ENCODE measurements at places on chromosomes 2 and 18. TPM values are rescaled to one million over a fixed set of nuclear protein-coding genes. Genes with fewer than 3 reads are reported as not detected.

DNA sequence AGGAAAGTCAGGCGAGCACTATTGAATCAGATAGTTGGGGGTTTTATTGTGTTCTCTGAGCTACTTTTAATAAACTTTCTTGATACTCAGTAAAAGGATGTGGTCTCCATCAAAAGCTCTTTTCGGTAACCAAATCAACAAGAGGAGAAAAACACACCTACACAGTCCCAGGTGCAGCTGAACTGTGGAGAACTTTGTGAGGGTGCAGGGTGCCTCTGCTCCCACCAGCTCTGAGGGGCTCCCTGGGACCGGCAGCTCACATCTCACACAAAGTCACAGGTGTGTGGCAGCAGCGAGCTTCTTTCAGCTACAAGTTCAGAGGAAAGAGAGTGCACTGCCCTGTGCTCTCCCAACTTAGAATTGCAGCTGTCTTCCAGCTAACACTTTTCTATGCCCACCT lies 650.4 kb downstream of the RNF144A start:
- H3K27ac ChIP-seq: no peak overlapping the region
- DNase-seq: no peak
- H3K36me3 ChIP-seq: no peaks in the 10 kb centered on the region

Gene CXCR1
- total RNA-seq: not detected

Gene TRIM43
- total RNA-seq: not detected

DNA sequence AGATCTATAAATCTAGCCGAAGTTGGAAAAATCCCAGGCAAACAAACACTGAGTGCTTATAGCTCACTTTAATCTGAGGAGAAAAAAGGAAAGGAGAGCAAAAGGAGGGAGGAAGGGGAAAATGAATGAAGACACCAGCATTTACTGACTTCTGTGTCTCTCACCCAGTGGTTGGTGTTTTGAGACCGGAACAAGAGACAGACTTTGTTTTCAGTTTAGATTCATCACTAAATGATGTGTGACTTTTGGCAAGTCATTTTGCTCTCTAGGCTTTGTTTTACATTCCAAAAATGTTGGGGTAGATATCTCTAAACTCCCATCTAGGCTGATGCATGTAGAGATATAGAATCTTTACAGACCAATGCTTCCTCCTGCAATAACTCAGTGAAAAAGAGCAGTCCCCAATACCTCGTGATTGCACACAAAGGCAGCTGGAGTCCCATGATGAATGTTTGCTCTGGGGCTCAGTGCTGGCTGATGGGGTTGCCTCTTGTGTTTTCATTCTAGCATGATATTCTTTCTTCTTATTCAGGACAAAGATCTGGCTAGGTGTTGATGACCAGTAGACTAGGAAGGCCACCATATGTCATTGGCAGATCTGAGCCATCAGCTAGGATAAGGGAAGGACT lies 51.4 kb downstream of the TRIB2 start:
- no peaks in the 10 kb centered on the region for H3K4me1 ChIP-seq
- no peaks in the 10 kb centered on the region for H3K36me3 ChIP-seq

Gene CPSF3
- total RNA-seq: 52.0 TPM

- H3K4me3 ChIP-seq: no peak overlapping the region
- peaks cover 39% of the 10 kb centered on the region for H3K36me3 ChIP-seq
- no peak overlapping the region for H3K27ac ChIP-seq
Measured at GRCh38 chr2:238183821-238184220, 19.7 kb downstream of the ILKAP start.

DNA sequence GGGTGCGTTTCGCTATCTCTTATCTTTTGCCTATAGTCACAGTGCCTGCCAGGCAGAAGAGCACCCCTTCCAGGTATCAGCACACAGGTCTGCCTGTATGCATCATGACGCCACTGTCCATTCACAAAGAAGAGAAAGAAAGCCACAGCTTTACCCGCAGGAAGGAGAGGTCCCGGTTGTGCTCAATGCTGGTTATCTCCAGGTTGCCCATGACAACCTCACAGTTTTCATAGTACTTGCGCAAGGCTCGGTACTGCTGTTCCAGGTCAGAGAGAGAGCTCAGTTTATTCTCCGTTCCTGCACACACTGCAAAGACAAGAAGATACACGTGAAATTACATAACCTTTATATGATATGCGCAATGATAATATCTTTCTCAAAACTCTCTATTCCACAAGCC lies 414.0 kb downstream of the ERBB4 start:
- no peak overlapping the region for H3K4me3 ChIP-seq
- no peak overlapping the region for H3K27ac ChIP-seq
- H3K36me3 ChIP-seq: no peaks in the 10 kb centered on the region
- H3K27me3 ChIP-seq: no peaks in the 10 kb centered on the region

DNA sequence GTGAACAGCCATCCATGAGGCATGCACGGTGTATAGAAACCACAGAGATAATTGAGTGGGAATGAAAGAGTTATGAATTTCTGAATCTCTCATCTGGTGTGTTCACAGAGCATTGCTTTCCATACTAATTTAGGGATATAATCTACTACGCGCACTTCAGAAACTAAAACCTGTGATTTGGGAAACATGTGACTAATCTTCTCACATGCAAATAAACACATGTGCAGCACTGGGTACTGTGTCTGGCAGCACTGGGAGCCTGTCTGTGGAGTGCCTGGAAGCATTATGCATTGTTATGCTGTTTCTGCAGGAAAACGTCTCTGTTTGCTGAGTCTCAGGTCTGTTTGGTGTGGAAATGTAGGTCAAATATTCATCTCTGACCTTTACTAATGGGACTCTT lies 287.3 kb downstream of the CMPK2 start:
- no peak overlapping the region for H3K4me3 ChIP-seq
- H3K27ac ChIP-seq: no peak overlapping the region
- H3K36me3 ChIP-seq: no peaks in the 10 kb centered on the region
- H3K27me3 ChIP-seq: no peaks in the 10 kb centered on the region
- DNase-seq: no peak

Gene SMAD7
- 5.8 TPM for total RNA-seq

Gene C1QL2
- total RNA-seq: not detected

DNA sequence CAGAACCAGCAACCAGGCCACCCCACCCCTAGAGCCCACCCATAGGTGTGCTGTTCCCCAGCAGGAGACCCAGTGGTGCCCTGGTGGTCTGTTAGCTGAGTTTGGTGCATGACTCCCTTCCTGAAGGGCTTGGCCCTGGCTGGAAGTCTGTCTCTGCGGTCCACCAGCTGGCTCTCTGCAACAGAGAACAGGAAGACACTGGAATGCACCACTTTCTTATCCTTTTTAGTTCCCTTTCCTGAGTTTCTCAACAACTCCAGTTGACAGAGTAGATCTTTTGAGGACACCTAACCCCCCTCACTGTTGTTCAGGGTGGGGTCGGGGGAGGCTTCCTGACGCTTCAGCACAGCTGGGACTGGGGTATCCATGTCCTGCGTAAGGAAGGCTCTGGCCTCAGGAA lies 11.9 kb upstream of the RPL37A start:
- H3K4me3 ChIP-seq: no peak overlapping the region
- no peaks in the 10 kb centered on the region for H3K27me3 ChIP-seq
- H3K27ac ChIP-seq: no peak overlapping the region
- no peaks in the 10 kb centered on the region for H3K36me3 ChIP-seq
- no peak for DNase-seq
- H3K4me1 ChIP-seq: peaks cover 12% of the 10 kb centered on the region

- no peak overlapping the region for H3K4me3 ChIP-seq
- H3K27me3 ChIP-seq: no peaks in the 10 kb centered on the region
- DNase-seq: no peak
- no peaks in the 10 kb centered on the region for H3K36me3 ChIP-seq
- H3K4me1 ChIP-seq: no peaks in the 10 kb centered on the region
Measured at GRCh38 chr2:145091967-145092366, 572.0 kb upstream of the ZEB2 start.

- no peak overlapping the region for H3K4me3 ChIP-seq
- 0 out of 2 replicates have a peak, but pooled peaks cover 9% of the 10 kb centered on the region for H3K4me1 ChIP-seq
- H3K27ac ChIP-seq: no peak overlapping the region
Measured at GRCh38 chr2:241896746-241897201, 27.2 kb downstream of the RTP5 start.

DNA sequence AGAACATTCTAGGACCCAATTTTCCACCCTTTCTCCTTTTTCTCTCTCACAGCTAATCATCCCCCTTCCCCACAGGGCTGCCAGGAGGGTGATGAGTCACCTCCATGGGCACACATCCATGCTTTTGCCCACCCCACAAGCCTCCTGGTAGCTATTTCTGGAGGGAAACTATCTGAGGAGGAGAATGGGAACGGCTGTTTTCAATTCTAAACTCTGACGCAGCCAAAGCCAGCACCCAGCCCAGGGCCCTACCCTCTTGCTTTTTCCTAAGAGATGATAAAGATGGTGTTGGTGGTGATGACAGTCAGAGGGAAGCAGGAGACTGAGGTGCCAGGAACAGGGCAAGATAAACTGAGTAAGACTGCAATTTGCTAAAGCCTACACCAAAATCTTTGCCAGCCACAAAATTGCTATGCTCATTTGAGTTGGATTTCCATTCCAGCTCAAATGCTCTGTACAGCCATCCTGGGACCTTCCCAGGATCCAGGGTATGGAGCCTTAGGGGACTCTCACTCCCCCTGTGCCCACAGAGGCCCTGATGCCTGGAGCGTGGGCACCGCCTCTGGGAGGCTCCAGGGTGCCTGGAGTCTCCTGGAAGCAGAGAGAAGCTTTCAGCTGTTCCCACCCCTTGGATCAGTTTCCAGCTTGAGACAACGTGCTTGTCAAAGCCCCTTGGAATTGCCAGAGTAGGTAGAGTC lies 62.0 kb upstream of the FZD7 start:
- H3K27me3 ChIP-seq: no peaks in the 10 kb centered on the region
- H3K4me3 ChIP-seq: no peak overlapping the region
- no peak for DNase-seq

DNA sequence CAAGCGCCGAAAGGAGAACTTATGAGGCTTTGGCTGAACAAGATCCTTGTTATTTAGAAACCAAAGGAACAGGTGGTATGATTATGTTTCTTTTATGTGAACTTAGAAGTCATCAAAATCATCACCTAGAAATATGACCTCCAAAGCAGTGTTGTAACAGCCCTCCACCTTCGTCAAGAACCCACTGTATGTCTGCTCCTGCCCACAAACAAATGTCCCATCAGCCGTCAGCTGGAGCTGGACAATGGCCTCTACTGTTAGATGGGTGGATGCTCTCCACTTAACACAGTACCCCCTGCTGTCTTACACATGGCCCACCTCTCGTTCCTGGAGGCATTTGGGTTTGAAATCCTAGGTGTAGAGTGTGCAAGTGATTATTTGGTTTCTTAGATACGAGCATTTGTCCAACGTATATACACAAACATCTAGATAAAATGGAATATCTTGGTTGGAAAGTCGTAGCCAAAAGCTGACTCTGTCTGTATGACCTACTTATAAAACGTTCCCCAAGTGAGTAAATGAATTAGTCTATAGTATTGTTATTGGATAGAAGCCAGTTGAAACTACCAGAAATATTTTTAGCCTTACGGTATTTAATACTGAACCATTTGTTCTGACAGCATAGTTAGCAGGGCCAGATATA lies 113.0 kb downstream of the CRIM1 start:
- no peak overlapping the region for H3K27ac ChIP-seq
- DNase-seq: no peak
- H3K4me3 ChIP-seq: no peak overlapping the region
- H3K27me3 ChIP-seq: no peaks in the 10 kb centered on the region

DNA sequence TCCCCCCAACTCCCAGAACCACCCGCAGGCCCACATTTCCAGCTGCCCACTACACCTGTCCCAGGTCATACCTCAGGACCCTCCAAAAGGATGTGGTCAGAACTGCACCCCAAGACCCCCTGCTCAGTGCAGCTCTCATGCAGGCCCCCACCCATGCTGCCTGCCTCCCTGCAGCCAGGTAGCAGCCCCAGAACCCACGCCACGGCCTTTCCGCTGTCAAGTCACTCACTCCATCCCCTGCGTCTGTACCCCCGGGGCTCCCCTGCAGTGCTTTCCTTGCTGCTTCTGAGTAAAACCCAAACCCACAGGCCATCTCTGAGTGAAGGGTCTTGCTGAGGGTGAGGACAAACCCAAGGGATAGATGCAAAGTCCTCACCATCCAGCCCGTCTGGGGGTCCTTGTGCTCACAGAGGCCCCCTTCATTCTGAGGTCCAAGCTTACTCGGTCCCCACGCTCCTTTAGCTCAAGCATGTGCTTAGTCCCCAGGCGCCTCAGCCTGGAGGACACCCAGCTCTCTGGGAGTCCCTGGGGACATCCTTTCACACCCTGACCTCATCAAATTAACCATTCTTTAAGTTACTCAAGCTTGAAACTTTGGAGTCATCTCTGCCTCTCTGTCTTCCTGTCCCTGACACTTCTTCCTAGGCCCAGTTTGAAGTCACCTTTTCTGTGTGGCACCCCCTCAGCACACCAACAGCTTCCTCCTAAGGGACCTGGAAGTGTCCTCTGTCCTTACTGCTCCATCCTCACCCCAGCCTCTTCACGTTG lies 130.1 kb downstream of the SMAD7 start:
- no peak overlapping the region for H3K4me3 ChIP-seq
- DNase-seq: no peak
- 0 out of 2 replicates have a peak, but pooled peaks cover 6% of the 10 kb centered on the region for H3K36me3 ChIP-seq
- no peak overlapping the region for H3K27ac ChIP-seq

DNA sequence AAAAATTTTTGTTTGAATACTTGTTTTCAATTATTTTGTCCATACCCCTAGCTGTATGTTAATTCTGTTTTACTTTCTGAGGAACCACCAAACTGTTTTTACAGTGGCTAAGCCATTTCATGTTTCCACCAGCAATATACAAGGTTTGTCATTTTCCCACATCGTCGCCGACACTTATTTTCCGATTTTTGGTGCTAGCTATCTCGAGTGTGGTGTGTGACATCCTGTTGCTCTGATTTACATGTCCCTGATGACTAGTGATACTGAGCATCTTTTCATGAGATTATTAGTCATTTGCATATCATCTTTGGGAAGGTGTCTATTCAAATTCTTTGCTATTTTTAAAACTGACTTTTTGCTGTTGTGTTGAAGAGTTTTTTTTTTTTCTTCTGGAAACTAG lies 7.2 kb upstream of the GPC1 start:
- H3K36me3 ChIP-seq: no peaks in the 10 kb centered on the region
- H3K4me3 ChIP-seq: no peak overlapping the region
- H3K27ac ChIP-seq: no peak overlapping the region
- no peaks in the 10 kb centered on the region for H3K27me3 ChIP-seq
- peaks cover 36% of the 10 kb centered on the region for H3K4me1 ChIP-seq

- H3K36me3 ChIP-seq: no peaks in the 10 kb centered on the region
- peak; percentile 9 for DNase-seq
- H3K4me1 ChIP-seq: peaks cover 18% of the 10 kb centered on the region
- H3K27me3 ChIP-seq: no peaks in the 10 kb centered on the region
Measured at GRCh38 chr2:75556679-75557366, 3.9 kb downstream of the EVA1A start.

- H3K4me1 ChIP-seq: no peaks in the 10 kb centered on the region
- H3K36me3 ChIP-seq: no peaks in the 10 kb centered on the region
- H3K4me3 ChIP-seq: no peak overlapping the region
- no peak for DNase-seq
- no peaks in the 10 kb centered on the region for H3K27me3 ChIP-seq
Measured at GRCh38 chr2:216283038-216283900, 89.0 kb downstream of the MARCHF4 start.
